ENCODE measurements at places on chromosomes 4 and X. TPM values are rescaled to one million over a fixed set of nuclear protein-coding genes. Genes with fewer than 3 reads are reported as not detected.

DNA sequence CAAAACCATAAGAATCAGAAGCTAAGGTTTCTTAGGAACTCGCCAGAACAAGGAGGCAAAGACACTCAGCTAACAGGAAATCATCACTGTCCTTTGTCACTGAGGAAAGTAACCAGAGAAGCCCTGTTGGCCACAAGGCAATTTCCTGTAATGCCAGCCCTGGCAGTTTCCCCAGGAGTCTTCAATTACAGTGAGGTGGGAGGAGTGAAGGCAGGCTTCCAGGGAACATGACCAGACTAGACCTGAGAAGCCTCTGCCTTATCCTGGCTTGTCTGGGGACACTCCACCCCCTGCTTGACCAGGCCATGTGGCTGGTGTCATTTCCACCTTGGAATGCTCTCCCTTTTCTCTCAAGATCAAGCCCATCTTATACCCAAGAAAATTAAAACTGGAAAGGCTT, 125.3 kb downstream of the COL4A6 start:
- no peak for DNase-seq

DNA sequence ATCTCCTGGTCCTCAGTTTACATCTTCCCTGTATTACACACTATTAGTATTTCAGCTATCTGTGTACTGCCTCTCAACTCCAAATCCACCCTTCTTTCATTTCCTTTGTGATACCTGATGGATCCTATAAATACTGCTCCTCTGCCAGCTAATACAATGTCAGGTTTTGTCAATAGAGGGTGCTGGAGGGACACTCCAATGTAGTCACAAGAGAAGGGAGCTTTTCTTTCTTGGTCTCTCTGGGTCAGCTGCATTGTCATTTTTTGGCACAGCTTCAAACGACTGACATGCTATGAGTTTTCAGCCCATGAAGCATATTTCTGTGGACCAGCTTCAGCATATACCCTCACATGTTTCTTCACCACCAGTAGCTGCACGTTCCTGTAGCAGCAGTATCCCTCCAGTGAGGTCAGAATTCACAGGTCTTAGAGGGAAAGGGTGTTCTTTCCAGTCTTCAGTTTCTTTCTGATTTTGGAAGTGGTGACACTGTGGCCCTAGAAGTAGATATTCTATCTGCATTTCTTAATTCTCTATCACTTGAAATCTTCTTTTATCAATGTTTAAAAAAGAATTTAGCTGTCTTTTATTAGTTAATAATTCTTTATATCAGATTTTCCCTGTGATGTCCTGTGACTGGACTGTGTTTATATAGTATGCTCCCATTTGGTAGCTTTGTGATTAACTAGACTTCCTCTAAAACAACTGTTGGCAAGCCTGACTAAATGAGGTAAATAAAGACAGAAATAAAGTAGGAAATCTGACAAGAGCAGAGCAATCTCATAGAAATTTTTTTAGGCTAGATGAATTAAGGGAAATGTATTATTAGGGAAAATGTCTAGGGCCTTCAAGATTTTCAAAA, 60.6 kb downstream of the GABRA2 start:
- DNase-seq: no peak

- DNase-seq: no peak
These were observed 67.6 kb upstream of the GPR101 start for GRCh38 chrX:137101273-137101990.

- DNase-seq: no peak
These were observed 206.2 kb upstream of the BANK1 start for GRCh38 chr4:101584306-101584705.

DNA sequence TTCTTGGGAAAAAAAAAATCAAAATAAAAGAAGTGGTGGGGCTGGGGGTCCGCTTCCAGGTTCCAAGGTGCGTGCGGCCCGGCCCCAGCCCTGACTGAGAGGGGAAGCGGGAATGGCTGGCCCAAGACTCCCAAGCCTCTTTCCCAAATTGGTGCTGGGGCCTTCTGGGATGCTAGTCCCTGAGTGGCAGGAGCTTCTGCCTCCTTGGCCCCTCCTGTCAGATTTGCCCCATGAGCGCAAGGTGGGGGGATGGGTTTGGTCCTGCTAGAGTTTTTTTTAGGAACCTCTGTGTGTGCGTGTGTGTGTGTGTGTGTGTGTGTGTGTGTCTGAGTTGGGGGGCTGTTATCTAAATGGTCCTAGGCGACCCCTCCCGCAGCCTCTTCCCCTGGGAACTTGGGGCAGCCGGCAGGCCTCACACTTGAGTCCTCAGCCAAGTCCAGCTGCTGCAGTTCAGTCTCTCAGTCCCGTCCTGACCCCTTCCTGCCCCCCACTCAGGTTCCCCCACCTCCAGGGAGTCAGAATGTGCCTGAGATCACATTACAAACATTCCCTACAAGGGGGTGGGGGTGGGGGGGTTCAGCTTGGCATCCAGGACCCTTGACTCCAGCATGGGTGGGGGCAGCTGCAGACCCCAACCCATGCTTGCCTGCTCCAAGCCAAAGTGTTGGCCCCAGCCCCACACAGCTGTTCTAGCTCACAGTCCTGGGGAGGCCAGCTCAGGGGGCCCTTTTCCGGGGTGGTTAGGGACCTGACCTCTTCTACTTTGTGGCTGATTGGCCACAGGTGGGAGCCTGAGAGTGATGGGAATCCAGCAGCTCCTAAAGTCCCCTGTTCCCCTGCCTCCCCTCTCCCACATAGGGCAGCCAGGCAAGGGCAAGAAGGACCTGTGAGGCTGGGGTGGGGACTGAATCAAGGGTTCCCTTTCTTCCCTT, 4.0 kb downstream of the EFNB1 start:
- no peak for DNase-seq

The MORF4L2 gene
- total RNA-seq: 343 TPM

DNA sequence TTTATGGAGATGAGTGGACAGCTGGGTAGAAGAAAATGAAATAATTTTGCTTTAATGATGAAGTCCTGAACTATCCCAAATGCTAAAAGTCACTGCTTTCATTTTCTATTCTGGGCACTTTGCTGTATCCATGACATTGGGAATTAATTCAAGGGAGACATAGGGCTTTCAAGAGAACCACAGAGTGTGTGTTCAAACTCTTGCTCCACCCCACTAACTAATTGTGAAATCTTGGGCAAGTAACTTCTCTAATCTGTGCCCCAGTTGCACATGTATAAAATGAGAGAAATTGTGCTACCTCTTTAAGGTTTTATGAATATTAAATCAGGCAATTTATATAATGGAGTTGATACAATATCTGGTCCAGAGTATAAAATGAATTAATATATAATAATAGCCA, 1422.0 kb downstream of the ADGRL3 start:
- DNase-seq: no peak

Data from esophagus muscularis mucosa (tissue), 4 donors.